H9 (cell line): ENCODE measurements at places on chromosomes 7 and 10. TPM values are rescaled to one million over a fixed set of nuclear protein-coding genes. Genes with fewer than 3 reads are reported as not detected.

DNA sequence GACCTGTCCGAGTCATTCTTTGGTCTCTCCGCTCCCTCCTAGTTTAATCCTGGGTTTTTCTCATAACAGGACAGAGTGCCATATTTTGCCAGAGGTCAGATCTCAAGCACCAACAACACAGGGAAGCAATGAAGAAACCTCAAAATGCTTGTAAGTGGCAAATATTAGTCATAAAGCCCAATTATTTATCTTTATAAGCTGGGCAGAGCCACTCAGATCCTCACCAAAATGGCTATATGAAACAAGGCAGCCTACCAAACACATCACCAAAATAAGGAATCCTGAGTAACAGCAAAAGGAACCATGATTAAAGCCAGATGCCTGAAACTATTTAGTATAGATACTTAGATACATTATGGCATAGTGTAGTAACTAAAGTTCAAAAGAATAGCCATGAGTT is 4.7 kb downstream of the ECD start:
- no peaks in the 10 kb centered on the region for H3K4me1 ChIP-seq
- DNase-seq: no peak
- H3K4me3 ChIP-seq: no peak overlapping the region

DNA sequence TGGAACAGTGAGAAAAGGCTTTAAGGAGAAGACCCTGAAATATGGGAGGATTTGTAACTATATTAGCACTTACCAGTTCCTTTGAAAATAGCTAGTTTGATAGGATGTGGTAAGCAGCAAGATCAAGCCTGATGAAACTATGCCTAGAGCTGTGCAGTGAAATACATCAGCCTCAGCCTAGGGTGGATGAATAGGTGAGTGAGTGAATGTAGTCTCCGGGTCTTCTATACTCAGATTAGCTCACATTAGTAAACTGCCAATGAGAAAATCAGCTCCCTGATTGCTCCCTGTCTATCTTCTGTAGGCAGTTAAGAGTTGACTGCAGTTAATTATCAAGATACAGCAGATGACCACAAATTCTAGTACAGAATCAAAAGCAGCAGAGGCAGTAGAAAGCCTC is 89.6 kb downstream of the ELAPOR2 start:
- peaks cover 5% of the 10 kb centered on the region for H3K36me3 ChIP-seq
- H3K4me1 ChIP-seq: peaks cover 13% of the 10 kb centered on the region
- H3K4me3 ChIP-seq: no peak overlapping the region
- DNase-seq: no peak

DNA sequence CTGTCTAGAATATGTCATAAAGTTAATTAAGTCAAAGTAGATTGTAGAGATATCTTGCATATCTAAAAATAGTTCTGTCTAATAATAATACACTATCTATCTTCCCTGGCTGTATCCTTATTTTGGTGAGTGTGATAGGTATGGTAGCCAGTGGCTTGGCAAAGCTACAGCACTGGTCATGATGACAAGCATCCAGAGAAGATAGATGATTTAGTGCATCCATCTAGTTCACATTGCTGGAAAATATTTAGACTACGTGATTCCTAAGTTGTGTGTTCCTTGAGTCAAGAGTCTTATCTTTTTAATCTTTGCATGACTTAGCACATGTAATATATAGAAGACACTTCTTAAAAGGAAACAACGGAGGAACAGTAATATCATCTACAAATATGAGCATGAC is 711.2 kb upstream of the KCND2 start:
- H3K27ac ChIP-seq: no peak overlapping the region
- no peaks in the 10 kb centered on the region for H3K27me3 ChIP-seq
- H3K4me3 ChIP-seq: no peak overlapping the region
- H3K36me3 ChIP-seq: no peaks in the 10 kb centered on the region

DNA sequence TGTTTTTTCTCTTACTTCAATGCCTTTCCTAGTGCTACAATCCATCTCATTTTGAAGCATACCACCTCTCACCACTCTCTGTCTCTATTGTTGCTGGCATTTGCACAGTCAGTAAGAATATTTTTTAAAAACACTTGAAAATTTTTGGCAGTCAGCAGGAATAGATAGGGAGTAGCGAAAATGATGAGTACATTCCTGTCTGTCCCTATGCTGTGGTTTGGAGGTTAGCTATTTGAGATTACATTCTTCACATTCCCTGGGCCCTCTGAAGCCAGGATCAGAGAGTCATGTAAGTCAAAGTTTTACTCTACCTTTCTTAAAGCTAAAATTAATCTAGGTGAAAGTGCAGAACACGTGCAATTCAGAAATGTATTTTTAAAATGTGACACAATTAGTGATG is 53.0 kb upstream of the MAGI2 start:
- no peak overlapping the region for H3K27ac ChIP-seq
- H3K4me3 ChIP-seq: no peak overlapping the region
- no peaks in the 10 kb centered on the region for H3K36me3 ChIP-seq

DNA sequence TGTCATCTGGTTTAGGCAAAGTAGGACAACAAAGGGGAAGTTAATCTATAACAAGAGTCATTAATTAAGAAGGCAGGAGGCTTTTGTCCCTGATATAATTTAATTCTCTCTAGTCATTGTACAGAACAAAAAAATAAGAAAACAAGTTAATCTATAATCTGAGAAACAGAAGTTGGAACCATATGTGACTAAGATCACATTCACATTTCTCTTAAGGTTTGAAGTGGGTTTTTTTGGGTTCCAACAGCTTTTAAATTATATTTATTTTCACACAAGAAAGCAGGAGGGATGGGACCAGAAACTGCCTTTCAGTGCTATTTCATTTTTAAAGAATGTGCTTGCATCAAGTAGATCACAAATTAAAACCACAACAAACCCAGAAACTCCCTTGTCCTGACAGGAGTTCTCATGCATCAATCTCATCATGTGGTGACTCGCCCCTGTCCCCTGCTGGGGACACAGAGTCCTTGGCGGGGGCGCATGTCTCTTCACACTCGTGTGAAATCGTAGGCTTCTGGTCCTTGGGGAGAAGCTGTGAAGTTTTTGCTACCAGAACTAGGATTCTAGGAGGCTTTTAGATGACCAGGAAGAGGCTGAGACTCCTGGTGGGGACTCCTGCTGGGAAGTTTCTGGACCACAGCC is 10.1 kb upstream of the OPN4 start:
- no peak overlapping the region for H3K27ac ChIP-seq
- no peaks in the 10 kb centered on the region for H3K4me1 ChIP-seq
- no peak overlapping the region for H3K4me3 ChIP-seq
- H3K27me3 ChIP-seq: no peaks in the 10 kb centered on the region
- peak; percentile 51 for DNase-seq

DNA sequence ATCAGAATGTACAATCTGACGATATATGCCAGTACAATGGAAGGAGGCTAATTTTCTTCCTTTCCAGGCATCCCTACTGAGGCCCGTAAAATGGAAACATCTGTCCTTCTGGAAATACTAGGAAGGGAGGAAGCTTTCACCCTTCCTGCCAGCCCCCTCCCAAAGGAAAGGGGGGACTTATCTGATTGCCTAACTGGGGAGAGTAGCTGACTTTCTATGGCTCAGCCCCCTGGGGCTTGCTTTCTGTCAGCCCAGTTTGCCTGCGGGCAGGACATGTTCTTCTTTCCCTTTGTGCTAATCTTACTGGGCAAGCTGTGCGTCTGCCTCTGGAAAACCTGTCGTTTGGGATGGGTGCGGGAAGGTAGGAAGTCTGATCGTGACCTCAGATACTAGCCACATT is 508.9 kb downstream of the SUGCT start:
- no peak overlapping the region for H3K27ac ChIP-seq
- no peak overlapping the region for H3K4me3 ChIP-seq
- DNase-seq: no peak
- no peaks in the 10 kb centered on the region for H3K27me3 ChIP-seq

DNA sequence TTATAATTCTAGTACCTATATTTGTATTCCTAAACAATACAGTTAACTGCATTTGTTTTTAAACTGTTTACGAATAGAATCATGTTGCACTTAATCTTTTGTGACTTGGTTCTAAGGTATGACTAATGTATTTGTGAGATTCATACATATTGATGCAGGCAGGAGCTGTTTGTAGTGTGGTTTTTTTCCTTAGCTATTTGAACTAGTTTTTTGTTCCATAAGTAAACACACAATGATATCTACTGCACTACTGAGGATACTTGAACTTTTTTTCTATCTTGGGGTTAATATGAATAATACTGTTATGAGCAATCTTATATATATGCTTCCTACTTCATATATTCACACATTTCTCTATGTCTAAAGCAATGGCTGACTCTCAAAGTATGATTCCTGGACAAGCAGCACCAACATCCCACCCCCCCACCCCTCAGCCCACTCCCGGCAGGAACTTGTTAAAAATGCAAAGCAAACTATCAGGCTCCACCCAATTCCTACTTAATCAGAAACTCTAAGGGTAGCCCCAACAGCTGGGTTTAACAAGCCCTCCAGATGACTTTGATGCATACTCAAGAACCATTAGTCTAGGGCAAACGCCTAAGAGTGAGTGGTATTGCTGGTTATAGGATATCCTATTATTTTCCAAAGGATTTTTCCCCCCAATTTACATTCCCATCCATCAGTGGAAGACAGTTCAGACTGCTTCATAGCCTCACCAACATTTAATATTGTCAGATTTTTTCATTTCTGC is 25.8 kb downstream of the BRAF start:
- no peak overlapping the region for H3K27ac ChIP-seq
- DNase-seq: no peak
- no peaks in the 10 kb centered on the region for H3K27me3 ChIP-seq

DNA sequence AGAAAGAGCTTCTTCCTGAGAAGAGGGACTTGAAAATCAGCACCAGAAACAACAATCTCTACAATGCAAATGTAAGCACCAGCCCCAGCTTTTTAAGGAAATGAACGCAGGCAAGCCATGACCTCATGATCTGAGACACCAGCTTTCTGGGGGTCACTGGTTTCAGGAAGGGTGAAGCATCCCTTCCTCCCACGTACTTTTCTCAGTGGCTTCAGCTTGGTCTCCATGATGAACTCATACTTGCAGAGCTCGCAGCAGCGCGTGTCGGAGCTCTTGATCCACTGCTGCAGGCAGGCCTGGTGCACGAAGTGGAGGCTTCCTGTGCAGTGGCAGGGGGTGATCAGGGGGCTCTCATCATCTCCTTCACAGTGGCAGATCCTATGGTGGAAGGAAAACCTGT is 87.0 kb downstream of the ALOX5 start:
- H3K27me3 ChIP-seq: no peaks in the 10 kb centered on the region
- H3K36me3 ChIP-seq: peaks cover 9% of the 10 kb centered on the region; the same call in 1 of the 2 replicates
- H3K4me1 ChIP-seq: no peaks in the 10 kb centered on the region
- DNase-seq: no peak
- no peak overlapping the region for H3K27ac ChIP-seq

- no peak overlapping the region for H3K27ac ChIP-seq
- peak; percentile 26 for DNase-seq
- H3K27me3 ChIP-seq: no peaks in the 10 kb centered on the region
- peaks cover 26% of the 10 kb centered on the region; the same call in 2 of the 3 replicates for H3K36me3 ChIP-seq
- no peak overlapping the region for H3K4me3 ChIP-seq
Measured at GRCh38 chr10:125146791-125147579, 13.4 kb downstream of the CTBP2 start.

ELFN1 gene
- 3.7 and 4.0 TPM in 2 replicates for total RNA-seq

IQUB gene
- 0.28 and 0.39 TPM in 2 replicates for total RNA-seq

PIP gene
- total RNA-seq: not detected in 2 replicates

WDR86 gene
- total RNA-seq: 8.1 and 9.4 TPM in 2 replicates

AKR1D1 gene
- 0.31 and 0.48 TPM in 2 replicates for total RNA-seq
